GM06990 (cell line): ENCODE measurements at places on chromosomes 16 and 17.
A peak's percentile ranks its signal among the peaks of the same experiment; 100 is the strongest.

DNA sequence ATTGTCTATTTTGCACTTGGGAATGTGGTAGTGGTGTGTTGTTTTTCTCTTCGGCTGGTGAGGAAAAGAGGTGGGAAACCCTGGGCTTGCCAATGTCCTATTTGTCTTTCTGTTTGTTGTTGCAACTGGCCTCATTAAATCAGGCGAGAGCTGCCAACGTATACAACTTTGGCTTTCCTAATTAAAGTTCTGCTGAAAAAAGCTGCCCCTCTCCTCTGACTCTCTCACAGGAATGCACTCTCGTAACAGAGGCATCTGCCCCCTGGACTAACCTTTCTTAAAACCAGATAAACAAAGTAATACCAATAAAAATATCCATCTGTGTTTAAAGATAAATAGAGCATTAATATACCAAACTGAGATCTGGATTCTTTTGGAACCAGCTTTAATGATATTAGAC, 7.8 kb downstream of the CDRT15 start:
- DNase-seq = no peak

DNA sequence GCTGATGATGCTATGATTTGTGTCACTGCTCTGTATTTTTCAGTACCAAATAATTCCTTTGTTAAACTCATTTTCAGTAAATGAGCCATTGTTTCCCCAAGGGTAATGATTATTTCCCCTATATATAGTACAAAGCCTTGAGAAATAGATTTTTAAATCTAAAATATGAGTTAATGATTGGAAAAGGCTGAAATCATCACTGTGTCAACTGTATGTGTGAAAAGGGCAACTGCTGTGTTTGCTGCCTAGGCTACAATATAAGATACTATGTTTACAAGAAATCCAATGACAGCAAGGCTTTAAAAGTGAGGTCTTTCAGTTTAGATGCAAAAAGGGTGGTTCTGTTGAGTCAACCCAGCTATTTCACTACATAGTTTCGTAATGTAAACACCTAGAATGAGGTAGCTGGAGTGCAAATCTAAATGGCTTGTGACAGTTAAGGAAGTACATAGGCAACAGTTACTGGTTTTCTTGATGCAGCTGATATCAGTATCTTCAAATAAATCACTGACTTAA, 15.3 kb downstream of the NLK start:
- DNase-seq = peak; percentile 75

GRCh38 chr17:37546302-37546701, 56.6 kb downstream of the DUSP14 start:
- no peak for DNase-seq

DNA sequence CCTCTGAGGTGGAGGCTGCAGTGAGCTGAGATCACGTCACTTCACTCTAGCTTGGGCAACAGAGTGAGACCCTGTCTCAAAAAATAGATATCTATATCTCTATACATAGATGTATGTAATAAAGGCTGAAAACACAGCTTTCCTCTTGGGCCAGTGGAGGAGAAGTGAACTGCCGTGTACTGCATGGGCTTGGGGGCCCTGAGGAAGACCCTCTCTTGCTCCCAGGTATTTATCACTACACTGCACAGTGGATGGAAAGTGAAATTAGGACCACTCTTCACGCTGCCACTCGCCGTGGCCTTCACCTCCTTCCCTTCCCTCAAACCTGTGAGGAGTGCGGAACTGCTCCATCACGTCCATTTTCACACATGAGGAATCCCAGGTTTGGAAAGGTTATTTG, 68.8 kb upstream of the SIAH1 start:
- no peak for DNase-seq

DNA sequence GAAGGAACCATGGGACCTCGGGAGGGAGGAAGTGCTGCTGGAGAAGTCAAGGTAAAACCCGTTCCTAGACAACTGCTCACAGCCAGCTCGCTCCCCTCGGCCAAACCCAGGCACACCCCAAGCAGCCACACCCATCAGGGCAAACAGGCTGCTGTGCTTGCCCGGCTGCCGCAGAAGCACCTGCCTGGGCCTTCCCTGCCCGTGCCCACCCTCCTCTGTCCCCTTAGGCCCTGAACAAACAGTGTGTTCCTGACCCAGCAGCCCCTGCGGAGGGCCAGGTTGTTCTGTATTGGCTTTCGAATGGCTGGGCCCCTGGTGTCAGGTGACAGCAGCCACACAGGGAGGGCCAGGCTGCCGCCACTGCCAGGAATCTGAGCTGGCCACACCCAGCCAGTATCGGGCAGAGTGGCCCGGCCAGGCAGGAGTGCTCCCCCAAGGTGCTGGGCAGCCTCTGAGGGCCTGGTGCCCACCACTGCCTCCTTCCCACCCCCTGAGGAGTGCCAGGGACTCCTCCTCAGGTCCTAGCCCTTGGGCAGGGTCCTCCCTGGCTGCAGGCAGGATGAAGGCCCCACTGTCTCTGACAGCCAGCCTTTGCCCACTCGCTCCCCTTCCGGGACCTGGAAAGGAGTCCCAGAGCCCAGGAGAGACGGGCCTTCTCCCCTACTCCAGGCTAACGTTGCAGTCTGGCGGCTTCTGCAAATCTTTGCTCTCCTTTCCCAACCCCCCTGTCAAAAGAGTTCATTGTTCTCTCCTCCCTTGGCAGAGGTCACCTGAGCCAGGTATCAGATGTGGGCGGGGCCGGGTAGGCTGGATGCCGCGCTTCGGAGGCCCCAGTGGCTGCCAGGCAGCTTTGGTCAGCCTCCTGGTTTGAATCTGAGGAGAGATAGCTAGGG, 24.0 kb downstream of the LLGL2 start:
- no peak for DNase-seq

DNA sequence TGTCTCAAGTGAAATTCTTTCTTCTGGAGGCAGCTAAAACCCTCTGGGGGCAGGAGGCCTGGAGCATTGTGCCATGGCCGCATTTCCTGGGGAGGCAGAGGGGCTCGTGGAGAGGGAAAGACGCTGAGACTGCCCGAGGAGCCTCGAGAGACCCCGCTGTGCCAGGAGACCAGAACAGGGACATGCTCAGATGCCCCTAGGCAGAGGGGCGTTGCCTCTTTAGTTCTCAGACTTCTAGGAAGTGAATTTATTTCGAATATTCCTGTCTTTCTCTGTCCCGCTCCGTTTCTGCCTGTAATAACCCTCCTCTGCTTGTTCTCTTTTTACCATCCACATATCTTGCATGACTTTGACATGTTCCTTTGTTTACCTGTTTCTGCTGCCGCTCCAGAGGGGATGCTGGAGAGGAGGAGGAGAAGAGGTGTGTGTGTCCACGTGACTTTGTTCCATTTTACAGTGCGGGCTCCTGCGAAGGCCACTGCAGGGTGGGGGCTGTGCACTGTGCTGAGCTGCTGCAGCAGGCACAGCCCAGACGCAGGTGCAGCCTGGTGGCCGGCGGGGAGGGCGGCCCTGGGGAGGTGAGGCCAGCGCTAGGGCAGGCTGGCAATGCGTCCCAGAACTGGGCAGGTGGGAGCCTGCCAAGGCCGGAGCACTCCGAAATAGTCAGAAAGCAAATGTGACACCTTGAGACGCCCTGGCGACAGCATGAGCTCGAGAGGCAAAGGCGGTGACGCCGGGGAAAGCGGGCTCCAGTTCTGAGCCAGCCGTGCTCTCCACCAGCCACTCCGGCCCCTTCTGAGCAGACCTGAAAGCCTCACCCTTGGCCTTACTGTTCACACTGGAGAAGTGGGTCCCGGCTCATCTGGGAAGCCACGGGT, 29.9 kb downstream of the CIBAR2 start:
- peak; percentile 66 for DNase-seq

- DNase-seq = no peak
These were observed 7.7 kb upstream of the PPL start for GRCh38 chr16:4944333-4945281.

GRCh38 chr16:30076276-30076791, 540 bp downstream of the PPP4C start:
- no peak for DNase-seq
